Fibroblast of skin of left quadriceps (primary cell): ENCODE measurements at places on chromosomes 12 and 14.

DNA sequence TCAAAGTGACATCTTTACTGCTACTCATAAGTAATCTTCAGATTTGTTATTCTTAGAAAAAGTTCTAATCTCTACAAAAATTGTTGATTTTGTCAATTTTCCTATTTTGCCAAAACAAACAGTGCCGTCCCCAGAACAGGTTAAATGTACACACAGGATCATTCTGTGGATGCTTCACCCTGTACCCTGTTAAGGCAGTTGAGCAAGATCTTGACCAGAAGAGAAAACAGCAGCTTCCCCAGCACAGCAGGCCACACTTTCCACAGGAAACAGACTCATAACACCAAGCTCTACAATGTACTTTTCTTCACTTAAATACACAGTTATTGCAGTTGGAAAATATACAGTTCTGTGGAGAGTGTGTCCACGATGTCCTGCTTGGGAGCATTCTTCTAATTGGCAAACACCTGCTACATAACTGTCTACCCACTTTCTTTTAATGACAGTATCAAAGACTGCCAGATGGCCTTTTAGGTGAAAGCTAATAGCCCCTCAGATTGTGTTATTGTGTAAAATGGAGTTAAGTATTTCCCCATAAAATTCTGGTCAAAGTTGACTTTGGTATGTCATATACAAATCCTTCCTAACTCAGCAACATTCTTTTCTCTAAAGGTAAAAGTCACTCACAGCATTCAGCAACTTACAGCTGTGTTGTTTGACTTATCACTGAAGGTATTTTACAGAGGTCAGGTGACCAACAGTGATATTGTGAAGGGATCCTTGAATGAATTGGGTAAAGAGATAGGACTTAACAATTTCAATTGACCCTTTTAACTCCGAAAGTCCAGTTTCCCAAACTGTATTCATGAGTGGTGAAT lies 77.0 kb downstream of the SEC23A start:
- DNase-seq: no peak

DNA sequence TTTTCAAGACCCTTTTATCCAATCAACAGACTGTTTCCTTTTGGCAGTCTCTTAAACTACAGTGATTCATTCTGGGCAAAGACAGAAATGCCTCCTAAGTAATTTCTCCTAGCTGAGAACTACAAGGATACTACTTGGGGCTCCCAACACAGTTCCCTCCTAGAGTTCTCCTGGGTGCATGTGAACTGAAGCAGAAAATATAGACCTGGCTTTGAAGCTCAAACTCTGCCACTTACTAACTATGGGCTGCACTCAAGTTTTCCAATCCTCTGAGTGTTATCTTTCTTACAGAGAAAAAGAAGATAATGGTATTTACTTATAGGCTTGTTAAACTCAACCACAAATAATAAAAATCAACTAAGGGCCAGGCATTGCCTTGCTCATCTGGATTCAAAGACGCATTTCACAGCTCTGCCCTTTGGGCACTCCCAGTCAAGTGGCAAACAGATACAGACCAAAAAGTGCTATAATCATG lies 97.6 kb downstream of the EFCAB11 start:
- DNase-seq: no peak

- DNase-seq: no peak
Measured at GRCh38 chr14:21494902-21495762, 16.0 kb downstream of the METTL3 start.

DNA sequence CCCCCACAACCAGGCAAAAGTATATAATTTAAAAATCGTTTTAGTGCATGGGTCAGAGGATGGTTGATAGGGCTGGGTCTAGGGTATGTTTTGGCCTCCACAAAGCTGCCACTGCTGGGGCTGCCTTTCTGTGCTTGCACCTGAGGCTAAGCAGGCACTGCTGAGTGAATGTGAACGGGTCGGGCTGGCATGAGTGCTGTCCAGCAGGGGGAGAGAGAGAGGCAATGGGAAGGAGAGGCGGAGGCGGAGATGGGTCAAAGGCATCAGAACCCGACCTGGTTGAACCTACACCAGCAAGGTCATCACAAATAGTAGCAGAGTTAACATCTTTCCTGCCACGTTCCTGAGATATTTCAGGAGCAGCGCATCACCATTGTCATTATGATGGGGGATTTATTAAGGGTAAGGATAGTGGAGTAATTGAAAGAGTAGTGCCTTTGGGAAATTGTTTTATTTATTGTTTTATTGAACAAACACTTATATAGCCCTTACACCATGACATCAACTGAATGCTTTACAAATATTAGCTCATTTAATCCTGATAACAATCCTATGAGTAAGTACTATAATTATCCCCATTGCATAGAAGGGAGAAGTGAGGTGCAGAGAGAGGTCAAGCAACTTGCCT lies 5.8 kb upstream of the NRXN3 start:
- DNase-seq: no peak

GRCh38 chr14:67045440-67045839 lies 143.8 kb upstream of the GARIN2 start:
- no peak for DNase-seq

GRCh38 chr12:106861984-106862916 lies 87.8 kb downstream of the RIC8B start:
- DNase-seq: peak; percentile 39

DNA sequence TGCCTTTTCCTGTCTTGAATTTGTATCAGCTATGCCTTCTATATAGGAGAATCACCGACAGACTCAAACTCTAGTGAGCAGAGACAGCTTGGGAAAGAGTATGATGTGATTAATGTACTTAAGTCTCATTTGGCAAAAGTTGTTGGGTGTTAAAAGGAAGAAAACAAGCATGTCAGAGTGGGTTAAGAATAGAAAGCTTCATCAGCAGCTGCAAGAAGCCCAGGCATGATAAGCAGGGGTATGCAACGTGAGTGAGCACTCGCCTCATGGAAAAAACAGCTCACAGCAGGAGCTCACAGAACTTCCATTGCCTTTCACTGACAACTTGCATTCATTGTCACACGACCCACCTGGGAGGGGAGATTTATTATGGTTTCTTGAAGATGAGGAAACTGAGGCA lies 35.9 kb upstream of the WNK1 start:
- no peak for DNase-seq

- no peak for DNase-seq
Measured at GRCh38 chr14:94707494-94707893, 62.4 kb downstream of the GSC start.

DNA sequence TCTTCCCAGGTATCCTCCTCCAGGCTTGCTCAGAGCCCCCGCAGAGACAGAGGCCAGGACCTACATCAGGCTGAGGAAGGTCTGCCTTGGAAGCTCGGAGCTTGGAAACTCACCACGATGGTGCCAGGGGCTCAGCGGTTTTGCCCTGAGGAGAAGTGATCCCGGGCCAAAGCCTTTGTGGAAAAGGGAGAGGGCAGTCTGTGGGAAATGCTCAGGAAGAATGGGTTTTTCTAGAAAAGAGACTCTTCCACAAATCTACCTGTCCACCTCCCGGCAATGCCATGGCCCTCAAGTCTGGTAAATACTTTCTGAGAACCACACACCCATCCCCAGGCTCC lies 8.0 kb downstream of the KRT2 start:
- no peak for DNase-seq

GRCh38 chr12:102043928-102044327 lies 17.9 kb downstream of the WASHC3 start:
- no peak for DNase-seq

DNA sequence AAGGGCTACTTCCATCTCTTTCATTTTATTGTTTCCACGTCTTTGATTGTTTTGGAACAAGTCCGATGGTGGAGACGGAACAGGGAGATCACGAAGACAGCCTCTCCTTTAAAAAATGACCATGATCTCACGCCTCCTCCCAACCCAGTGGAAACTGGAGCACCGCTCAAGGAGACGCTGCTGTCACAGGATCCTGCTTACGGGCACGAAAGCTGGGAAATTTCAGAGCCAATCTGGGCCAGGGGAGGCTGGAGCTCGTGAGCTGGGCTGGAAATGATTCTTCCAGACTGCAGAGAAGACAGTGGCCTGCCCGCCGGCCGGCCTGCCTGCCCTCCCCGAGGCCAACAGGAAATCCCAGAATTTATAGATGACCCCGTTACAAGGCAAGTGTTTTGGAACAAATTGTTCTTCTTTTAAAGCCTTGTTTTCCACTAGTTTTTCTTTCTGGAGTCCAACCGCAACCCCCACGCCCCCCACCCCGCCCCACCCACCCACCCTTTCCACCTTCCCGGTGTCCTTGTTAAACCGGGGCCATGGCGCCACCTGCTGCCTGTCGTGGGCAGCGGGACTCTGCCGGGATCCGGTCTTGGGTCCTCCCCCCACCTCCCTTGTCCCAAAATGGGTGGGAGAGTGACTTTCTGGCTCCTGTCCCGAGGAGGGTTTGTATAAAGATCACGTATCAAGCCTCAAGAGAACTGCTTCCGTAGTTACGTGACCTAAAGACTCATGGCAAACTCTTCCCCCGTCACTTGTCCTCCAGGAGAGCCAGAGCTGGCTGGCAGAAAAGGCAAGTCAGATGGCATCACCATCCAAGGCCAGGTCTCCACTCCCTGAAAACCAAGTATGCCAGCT lies 40.3 kb downstream of the MAP1LC3B2 start:
- DNase-seq: peak; percentile 41

DNA sequence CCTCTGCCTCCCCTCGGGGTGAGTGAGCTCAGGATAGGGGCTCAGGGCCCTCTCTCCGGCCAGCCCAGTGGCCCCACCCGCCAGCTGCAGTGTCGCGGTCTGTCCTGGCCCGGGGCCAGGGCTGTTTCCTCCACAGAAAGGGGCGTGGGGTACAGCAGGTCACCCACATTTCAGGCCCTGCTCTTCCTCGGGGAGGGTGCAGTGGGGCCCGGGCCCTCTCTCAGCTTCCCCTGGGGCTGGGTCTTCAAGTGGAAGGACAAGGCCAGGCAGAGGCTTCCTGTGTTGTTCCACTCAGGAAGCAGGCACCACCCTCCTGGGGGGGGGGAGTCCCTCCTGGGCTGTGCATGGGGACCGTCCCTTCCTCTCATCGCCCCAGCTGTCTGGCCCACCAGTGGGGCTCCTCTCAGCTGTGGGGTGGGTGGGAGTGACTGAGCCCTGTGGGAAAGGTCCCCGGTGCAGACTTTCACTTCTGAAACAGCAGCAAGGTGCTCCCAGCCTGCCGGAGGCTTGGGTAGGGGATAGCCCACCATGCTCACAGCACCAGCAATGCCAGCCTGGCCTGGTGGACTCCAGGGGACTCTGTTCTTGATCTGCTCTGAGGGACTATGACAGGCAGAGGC lies 3.7 kb downstream of the GPR132 start:
- no peak for DNase-seq

GRCh38 chr14:81565441-81566290 lies 32.0 kb upstream of the SEL1L start:
- DNase-seq: no peak

DNA sequence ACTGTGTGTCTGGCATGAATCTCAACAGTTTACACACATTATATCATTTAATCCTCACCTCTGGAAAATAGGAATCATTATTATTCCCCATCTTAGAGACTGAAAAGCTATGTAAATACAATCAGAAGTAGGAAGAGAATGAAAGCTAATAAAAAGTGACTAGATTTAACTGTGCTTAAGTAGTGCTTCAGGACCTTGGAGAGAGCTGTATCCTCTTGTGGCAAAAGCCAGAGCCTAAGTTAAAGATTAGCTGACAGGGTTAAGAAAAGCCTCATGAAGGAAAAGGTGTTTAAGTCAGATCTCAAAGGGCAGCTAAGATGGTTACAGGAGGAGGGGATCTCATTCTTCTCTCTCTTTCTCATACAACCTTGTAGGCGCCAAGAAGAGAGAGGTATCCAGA lies 65.3 kb upstream of the TMEM233 start:
- DNase-seq: no peak

DNA sequence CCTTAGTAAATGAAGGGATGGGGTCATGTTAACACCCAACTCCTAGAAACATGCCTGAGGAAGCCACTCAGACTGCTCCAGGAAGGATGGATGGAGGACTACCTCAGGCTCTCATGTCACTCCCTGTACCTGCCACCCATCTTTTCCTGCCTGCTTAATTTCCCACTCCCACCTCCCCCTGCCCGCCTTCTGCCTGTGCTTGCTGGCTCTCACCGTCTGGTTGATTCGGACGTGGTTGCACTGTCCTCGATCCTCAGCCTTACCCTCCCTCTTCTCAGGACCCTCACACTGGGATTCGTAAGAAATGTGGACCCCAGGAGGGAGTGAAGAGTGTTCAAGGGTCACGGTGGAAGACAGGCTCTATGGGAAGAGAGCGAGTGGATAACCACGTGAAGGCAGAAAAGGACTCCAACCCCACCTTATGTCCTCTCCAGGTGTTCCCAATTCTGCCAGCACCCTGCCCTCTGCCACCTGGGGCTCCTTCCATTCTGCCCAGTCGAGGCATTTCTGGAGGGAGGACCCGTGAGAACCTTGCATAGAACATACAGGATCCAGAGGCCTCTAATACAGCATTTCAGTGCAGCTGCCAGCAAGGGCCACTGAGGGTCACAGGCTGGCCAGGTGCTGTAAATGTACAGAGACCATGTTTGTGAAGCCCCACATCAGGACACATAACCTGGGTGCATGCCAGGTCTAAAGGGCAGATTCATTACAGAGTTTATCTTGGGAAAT lies 12.9 kb downstream of the ITGB7 start:
- no peak for DNase-seq

DNA sequence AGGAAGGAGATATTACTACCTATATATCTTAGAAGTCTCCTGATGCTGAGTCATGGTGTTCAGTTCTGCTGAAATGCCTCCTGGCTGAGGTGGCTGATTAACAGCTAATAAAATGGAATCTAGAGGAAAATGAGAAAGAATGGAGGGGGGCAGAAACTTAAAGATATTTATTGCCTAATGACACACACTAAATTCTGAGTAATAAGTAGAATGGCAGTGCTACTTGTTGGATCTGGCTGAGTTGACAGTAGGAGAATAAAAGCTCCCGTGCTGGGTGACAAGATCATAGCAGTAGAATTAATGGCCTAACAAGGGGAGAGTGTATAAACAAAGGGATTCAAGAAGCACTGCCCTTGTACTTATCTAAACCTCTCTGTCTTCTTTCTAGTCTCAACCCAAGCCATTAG lies 137.5 kb downstream of the CNTN1 start:
- no peak for DNase-seq

- DNase-seq: no peak
Measured at GRCh38 chr14:50028458-50028857, 87.9 kb downstream of the VCPKMT start.
